Breast epithelium (tissue), 4 donors: ENCODE measurements at places on chromosomes 5 and 9. TPM values are rescaled to one million over a fixed set of nuclear protein-coding genes. Genes with fewer than 3 reads are reported as not detected.

DNA sequence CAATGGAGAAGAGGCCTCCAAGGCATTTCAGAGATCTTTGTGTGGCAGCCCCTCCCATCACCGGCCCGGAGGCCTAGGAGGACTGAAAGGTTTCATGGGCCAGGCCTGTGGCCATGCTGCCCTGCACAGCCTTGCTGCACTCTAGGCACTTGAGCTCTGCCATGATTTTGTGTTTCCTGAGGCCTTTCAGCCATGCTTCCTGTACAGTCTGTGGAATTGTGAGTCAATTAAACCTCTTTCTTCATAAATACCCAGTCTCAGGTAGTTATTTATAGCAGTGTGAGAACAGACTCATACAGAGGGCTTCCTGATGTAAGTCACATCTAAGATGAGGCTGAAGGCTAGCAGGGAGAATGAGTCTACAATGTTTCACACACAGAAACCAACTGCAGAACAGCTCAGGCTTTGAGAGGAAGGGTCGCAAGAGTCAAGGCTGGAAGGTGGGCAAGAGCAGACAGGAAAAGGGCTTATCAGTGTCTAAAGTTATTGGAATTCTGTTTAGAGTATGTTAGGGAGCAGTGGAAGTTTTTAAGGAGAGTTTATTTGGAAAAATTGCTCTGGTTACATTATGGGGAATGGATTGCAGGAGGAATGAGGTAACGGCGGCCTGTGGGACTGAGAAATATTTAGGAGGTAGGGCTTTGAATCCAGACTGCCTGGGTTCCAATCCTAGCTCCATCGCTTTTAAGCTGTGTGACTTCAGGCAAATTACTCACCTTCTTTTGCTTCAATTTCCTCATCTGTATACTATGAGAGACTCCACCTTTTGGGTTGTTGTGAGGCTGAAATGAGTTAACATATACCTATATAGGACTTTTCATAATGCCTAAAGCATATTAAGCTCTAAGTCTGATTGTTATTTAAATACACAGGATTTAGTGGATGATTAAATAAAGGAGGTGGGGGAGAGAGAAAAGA lies 291.2 kb downstream of the CWC27 start:
- no peak for DNase-seq

- DNase-seq, result no peak
Observed at GRCh38 chr9:129895376-129896268, 60.4 kb downstream of the USP20 start.

DNA sequence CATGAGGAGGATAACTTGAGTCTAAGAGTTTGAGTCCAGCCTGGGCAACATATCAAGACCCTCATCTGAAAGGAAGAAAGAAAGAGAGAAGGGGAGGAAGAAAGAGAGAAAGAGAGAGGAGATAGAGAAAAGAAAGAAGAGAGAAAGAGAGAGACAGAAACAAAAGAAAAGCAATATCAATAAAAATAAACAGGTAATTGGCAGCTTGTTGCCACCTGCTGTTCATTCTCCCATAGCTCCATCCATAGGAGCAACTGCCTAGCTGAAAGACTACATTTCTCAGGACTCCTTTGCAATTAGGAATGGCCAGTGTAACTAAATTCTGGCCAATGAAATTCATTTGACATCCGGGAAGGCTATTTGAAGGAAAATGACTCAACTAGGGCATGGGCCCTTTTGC lies 4.6 kb upstream of the TTC39B start:
- no peak for DNase-seq

- DNase-seq, result peak; percentile 89
Observed at GRCh38 chr5:168291342-168291963, at the start of gene WWC1. Gene WWC1, plus strand, starts transcription at chr5:168291645. Its CDS starts 508 bp downstream, at chr5:168292153.

DNA sequence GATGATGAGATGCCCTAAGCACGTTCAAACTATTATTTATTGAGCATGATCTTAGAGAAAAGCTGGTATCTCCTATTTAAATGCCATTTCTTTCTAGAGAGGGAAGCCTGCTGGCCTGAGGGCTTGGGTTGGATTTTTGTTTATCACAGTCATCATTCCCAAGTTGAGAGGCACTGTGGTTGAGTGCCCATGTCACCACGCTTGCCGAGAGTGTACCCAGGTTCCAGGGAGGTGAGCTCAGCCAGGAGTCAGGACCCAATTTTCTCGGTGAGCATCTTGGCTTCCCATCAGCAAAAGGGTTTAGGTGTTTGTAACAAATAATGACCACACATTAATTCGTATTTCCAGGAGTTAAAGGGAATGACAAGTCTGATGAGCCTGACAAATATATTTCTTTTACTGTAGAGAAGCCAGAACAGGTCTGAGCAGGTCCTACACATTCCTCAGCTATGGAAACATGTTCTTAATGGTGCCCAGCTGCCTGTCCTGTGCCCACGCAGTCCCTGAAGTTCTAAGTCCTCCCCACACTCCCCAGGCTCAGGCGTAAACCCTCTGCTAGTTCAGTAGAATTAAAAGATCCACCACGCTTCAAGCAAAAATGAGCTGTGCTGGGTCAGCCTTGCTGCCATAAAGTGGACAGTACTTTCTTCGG lies 258.9 kb upstream of the IRX2 start:
- no peak for DNase-seq

Gene ADGRV1
- total RNA-seq, result 55.3 TPM

Gene GABRA6
- total RNA-seq, result not detected

Gene MAMDC2
- total RNA-seq, result 17.0 TPM
